ENCODE measurements at places on chromosomes 5 and 9.

DNA sequence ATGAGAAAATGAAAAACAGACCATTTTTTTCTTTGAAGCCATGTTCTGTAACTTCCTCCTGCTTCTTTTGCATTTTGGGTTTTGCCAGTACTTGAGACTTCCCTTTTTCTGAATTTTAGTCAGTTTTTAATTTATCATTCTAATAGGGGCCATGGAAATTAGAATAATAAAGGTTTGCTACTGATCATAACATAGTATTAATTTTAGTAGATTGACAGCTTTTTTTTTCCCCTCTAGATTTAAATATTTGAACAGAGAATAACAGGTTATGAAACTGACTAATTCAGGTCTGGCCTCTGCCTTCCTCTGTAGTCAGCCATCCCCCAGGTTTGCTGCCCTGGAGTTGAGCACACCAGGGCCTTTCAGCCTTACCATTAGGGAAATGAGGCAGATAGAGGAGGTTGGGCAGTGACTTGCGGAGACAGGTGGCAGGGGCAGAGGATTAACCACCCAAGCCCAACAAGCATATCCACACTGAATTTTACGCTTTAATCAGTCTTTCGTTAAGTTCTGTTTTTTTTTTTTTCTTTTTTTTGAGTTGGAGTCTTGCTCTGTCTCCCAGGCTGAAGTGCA, 80.1 kb upstream of the TNFAIP8 start:
- H3K36me3 ChIP-seq: peaks cover 25% of the 10 kb centered on the region
- DNase-seq: peak; percentile 48
- peaks cover 99% of the 10 kb centered on the region for H3K4me1 ChIP-seq
- H3K27ac ChIP-seq: peak overlapping the region; percentile 97

DNA sequence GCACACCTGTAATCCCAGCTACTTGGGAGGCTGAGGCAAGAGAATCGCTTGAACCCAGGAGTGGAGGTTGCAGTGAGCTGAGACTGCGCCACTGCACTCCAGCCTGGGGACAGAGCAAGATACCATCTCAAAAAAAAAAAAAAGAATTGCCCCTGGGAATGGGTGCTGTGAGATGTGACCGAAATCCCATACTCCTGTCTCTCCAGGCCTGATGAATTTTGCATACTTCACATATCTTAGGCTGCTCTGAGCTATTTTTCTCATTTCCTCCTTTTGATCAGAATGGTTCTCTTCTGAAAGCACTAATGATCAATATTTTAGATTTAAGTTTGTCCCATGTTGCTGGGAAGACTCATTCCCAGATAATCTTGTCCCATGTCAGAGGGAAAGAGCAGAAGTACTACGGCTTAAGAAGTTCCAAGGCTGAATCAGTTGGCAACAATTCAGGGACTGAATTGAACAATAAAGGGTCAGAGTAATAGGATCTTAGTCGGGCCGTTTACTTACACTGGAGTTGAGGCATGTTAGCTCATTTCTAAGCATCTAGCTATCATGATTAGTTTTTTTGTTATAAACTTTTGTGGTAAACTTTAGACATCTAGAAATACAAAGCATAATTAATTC, 44.2 kb upstream of the TENT2 start:
- H3K27me3 ChIP-seq: no peaks in the 10 kb centered on the region
- H3K27ac ChIP-seq: no peak overlapping the region
- peaks cover 12% of the 10 kb centered on the region for H3K4me1 ChIP-seq
- no peaks in the 10 kb centered on the region for H3K36me3 ChIP-seq

- no peaks in the 10 kb centered on the region for H3K27me3 ChIP-seq
- no peak for DNase-seq
- H3K4me3 ChIP-seq: no peak overlapping the region
- no peak overlapping the region for H3K27ac ChIP-seq
- H3K36me3 ChIP-seq: no peaks in the 10 kb centered on the region
These were observed 8.1 kb upstream of the COL5A1 start for GRCh38 chr9:134633362-134634142.

- H3K4me3 ChIP-seq: no peak overlapping the region
- no peaks in the 10 kb centered on the region for H3K36me3 ChIP-seq
- no peak overlapping the region for H3K27ac ChIP-seq
- H3K27me3 ChIP-seq: peaks cover 8% of the 10 kb centered on the region
These were observed 10.8 kb downstream of the SARDH start for GRCh38 chr9:133727277-133727875.

- H3K4me3 ChIP-seq: peak overlapping the region; percentile 79
- H3K4me1 ChIP-seq: peaks cover 53% of the 10 kb centered on the region
- DNase-seq: no peak
- peak overlapping the region; percentile 76 for H3K27ac ChIP-seq
- H3K36me3 ChIP-seq: peaks cover 5% of the 10 kb centered on the region
- no peaks in the 10 kb centered on the region for H3K27me3 ChIP-seq
These were observed 2.1 kb downstream of the NADK2 start for GRCh38 chr5:36239370-36240293.

DNA sequence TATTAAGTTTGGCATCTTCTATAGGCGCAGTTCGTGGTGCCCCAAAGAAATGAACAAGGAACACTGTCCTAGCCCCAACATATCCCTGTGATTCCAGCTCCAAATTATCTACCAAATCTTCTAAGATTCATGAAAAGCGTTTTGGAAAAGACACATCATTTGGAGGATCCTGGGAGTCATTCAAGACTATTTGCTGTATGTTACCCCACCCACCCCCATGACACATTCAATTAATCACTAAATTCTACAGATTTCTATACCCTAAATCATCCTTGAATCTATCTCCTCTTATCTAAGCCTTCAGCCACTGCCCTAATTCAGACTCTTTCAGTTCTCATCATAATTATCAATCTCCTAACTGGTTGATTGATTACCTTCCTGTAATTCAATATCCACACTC, 5.5 kb upstream of the RUSC2 start:
- no peak overlapping the region for H3K4me3 ChIP-seq
- H3K27ac ChIP-seq: no peak overlapping the region
- H3K36me3 ChIP-seq: peaks cover 3% of the 10 kb centered on the region
- H3K27me3 ChIP-seq: peaks cover 13% of the 10 kb centered on the region
- peaks cover 5% of the 10 kb centered on the region for H3K4me1 ChIP-seq

All from activated naive CD8-positive, alpha-beta T cell treated with anti-CD3 and anti-CD28 coated beads, Interleukin-2, amount 50 U/mL, for 24 hours (primary cell).